ENCODE measurements at places on chromosomes 4 and X.

DNA sequence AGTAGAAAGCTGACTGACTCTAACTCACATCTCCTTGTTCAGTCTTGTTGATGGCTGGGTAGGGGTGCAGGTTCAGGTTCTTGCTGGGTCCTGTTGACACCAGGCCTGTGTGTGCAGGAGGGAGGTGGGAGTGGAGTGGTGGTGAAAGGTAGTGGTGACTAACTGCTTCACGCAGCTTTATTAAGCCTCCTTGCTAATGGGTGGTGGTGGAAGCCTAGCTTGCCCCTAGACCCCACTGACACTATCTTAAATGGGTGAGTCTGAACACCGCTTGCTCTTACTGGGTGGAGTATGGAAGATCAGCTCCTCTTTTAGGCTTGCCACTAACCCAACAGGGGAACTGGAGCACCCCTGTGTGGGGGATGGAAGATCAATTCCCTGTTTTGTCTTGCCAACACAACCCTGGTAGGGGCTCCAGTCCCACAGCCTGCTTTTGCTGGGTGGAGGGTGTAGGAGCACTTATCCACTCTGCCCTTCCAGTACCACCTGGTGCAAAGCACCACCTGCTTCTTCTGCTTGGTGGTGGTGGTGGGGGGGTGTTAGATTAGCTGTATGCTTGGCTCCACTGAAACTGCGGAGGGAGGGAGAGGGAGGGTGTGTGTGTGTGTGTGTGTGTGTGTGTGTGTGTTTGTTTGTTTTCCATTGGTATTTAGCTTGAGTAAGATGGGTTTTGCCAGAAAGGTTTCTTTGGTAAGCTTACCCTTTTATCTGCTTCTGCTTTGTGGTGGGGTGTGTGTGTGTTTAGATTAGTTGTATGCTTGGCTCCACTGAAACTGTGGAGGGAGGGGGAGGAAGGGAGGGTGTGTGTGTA is 25.6 kb downstream of the KDM6A start:
- no peak for DNase-seq

GRCh38 chr4:152462047-152462446 is 73.8 kb downstream of the FBXW7 start:
- DNase-seq: no peak

- no peak for DNase-seq
These were observed 139.4 kb downstream of the PJA1 start for GRCh38 chrX:69025802-69026301.

- no peak for DNase-seq
These were observed 33.4 kb upstream of the SRD5A3 start for GRCh38 chr4:55312489-55313101.

DNA sequence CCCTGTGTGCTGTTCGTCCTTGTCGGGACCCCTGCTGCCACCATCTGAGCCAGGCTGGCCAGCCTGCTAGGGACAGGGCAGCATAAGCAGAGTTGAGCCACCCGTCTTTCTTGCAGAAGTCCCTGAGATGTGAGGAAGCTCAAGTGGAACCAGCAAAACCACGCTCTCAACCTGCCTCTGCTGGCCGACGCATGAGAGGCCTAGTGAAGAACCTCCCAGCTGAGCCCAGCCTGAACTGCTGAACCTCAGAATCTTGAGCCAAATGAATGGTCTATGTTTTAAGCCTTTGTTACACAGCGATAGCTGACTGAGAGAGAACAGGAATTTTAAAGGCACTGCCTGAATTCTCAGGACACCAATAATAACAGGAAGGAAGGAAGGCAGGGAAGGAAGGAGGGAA is 98.9 kb upstream of the ADRA2C start:
- DNase-seq: no peak

DNA sequence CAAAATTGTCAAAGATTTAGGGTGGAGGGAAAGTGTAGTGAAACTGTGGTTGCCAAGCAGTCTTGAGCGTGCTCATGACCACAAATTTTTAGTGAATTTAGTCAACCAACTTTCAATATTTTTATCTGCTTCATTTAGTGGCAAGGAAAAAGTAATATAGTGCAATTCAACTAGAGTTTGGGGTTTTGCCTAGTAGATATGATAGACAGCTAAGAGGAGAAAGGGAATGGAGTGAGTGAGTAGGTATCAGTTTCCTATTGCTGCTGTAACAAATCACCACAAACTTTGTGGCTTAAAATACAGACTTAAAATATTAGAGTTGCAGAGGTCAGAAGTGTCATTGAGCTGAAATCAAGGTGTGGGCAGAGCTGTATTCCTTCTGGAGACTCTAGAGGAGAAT is 3.7 kb upstream of the CT47C1 start:
- DNase-seq: no peak

GRCh38 chr4:56414135-56414670 is 21.2 kb downstream of the PPAT start:
- no peak for DNase-seq

- DNase-seq: no peak
These were observed 1.2 kb upstream of the AMOT start for GRCh38 chrX:112841820-112842157.

GRCh38 chr4:1235381-1236102 is 13.4 kb downstream of the CTBP1 start:
- no peak for DNase-seq

GRCh38 chrX:131816551-131817136 is 206.5 kb upstream of the STK26 start:
- peak; percentile 51 for DNase-seq

DNA sequence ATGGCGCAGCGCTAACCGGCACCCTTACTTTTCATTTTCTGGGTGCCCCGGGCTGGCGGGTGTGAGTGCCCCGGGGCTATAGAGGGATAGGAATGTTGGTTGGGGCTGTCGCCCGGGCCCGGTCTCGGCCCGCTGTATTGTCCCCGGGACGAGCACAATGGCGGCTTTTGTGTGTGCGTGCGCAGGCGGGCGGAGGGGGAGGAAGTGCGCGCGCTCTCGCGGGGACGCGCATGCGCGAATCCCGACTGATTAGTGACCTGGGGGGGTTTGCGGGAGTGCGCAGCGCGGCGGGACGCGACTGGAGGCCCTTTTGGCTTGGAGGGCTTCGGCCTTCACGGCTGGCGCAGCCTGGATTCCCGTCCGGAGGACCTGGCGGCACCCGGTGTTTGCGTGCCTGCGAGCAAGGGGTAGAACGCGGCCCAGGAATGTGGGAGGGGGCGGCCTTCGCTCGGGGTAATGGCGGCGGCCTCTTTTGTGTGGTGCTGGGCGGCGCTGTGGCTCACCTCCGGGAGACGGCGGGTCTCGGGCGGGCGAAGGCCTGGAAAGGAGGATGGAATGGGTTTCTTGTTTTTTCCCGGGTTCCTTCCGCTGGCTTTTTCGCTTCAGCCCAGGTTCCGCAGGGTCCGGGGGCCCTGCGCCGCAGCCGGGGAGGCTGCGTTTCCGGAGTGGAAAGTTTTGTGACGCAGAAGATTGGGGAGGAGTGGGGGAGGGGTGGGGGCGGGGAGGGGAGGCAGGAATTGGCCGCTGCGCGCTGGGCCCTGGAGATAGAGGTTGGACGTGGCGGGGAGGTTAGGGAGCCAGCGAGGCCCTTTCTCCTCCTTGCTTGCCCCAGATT is 618 bp downstream of the DDX3X start:
- DNase-seq: peak; percentile 24

- no peak for DNase-seq
These were observed 24.7 kb downstream of the CUL4B start for GRCh38 chrX:120536061-120536460.

DNA sequence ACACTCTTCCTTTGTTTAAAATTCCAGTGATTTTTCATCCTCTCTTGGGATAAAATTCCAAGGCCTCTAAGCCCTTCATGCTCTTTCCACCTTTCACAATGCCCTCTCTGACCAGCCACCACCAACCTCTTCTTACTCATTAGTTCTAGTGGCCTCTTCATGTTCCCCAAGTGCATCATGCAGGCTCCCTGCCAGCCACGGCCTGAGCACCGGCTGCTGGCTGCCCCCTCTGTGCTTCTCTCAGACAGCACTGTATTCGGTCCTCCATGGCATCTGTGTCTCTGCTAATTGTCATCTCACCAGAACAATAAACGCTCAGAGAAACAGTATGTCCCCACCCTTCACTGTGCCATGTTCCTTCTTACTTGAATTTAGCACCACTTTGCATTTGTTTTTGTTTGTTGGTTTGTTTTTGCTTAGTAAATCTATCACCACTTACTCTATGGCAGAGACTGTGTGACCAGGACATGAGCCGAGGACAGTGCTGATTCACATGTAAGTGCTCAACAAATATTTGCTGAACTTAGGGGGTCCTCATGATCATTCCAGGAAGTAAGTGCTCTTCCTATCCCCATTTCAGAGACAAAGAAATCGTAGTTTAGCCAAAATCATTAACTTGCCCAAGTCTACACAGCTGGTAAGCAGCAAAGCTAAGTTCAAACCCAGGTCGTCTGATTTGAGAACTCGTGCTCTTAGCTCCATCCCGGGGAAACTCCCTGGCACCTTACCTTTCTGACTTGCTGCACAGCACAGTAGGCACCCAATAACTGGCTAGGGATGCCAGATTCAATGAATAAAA is 77.1 kb upstream of the UCP1 start:
- DNase-seq: no peak

- DNase-seq: no peak
These were observed 540.3 kb upstream of the GALNT7 start for GRCh38 chr4:172628263-172628662.

GRCh38 chrX:17459008-17459611 is 84.1 kb downstream of the NHS start:
- DNase-seq: peak; percentile 24

DNA sequence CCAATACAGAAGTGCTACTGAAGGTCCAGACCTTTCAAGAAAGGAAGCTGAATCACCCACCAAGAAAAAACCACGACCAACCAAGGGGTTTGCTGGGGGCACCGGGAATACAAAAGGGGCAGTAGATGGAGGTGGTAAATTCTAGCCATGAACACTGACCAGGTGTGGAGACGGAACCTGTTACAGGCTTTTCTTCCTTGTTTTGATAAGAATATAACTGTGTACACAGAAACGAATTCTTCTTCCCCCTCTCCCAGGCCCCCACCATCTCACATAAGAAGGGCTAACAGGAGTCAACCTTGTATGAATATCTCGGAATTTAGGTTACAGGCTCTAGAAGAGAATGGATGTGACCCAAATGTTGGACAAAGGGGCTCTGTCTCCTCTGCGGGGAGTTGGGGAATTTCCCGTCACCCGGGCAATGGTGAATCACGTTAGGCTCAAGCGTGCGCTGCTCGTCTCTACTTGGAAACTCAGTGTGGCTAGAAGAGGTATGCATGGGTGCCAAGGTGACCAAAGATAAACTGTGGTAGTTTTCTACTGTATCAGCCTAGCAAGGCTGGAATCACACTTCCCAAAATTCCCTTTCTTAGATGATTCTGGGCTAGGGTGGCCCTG is 87.0 kb downstream of the AFAP1 start:
- DNase-seq: no peak

GRCh38 chr4:179989975-179990374 is 2253.2 kb upstream of the TENM3 start:
- no peak for DNase-seq

- no peak for DNase-seq
These were observed 191.7 kb upstream of the RASGEF1B start for GRCh38 chr4:81663368-81663767.

DNA sequence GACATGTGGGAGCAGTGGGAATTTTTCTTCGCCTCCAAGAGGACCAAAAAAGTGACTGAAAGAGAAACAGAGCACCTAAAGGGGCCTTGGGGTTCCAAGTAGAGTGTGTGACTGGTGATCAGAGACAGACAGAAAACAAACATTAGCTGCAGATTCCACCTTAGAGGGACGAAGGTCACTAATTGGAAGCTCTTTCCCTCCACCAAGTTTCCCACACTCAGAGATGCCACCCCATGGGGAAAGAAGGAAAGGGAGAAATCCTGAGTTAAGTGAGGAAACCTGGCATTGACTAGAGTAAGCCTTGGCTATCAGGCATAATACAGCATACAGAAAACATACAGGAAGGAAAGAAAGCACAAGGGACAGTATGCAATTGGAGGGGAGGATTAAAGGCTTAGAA is 90.9 kb downstream of the HNRNPD start:
- DNase-seq: no peak

GRCh38 chr4:183182873-183183725 is 84.0 kb downstream of the WWC2 start:
- no peak for DNase-seq

GRCh38 chr4:79917246-79917645 is 155.8 kb downstream of the ANTXR2 start:
- DNase-seq: peak; percentile 24

DNA sequence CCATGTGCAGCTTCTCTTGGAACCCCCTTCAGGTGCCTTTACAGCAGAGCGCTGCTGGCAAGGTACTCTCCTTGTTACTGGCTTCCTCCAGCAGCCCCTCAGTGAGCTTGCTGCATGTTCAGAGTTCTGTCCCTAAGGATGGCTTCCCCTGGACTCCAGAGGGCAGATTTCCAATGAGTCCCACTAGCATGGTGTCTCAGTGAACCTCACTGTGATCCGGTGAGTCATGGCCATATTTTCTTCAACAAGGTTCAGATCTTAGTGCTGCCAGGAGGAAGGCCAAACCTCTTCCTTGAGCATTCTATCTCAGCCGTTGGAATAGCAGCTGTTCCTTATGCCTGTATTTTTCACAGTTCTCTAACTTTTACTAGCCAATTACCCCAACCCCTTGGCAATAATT is 98.8 kb downstream of the CASK start:
- DNase-seq: no peak

DNA sequence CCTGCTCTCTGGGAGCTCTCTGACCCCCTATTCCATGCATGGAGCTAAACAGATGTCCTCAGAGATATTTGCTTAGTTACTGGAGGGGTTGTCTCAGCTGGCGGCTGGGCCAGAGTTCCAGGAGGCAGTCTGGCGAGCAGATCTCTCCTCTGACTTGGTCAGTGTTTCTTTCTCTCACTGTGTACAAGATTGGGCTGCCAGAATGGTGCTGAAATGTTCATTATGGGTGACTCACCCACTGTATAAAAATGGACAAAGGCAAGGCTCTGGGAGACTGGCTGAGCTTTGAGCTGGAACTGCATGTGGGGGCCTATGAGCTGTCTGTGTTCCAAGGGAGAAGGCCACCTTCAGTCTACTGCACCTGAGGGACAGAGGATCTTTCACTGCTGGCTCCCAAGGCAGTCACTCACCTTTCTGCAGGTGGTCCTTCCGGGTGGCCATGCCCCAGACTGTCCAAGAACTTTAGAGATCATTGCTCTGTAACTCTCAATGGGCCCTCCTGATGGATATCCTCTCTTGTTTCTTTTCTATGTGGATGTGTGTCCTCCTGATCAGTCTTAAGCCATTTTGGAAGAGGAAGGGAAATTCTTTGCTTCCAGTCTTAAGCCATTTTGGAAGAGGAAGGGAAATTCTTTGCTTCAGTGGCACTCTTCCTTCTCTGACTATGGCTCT is 88.2 kb downstream of the CFAP299 start:
- DNase-seq: no peak

- no peak for DNase-seq
These were observed 191.9 kb upstream of the STK26 start for GRCh38 chrX:131831185-131831520.
